ENCODE measurements at places on chromosomes 1 and 21. TPM values are rescaled to one million over a fixed set of nuclear protein-coding genes. Genes with fewer than 3 reads are reported as not detected.

Gene SUSD4
- 1.2 TPM for total RNA-seq

Gene KIF14
- total RNA-seq, result 17.8 TPM

Gene FCMR
- 37.3 TPM for total RNA-seq

Gene SLAMF7
- total RNA-seq, result 112 TPM

Gene FAM72C
- total RNA-seq, result 17.1 TPM

Gene LHX8
- not detected for total RNA-seq

Gene FABP3
- not detected for total RNA-seq

Gene OLFML2B
- total RNA-seq, result 0.14 TPM

Gene GRHL3
- not detected for total RNA-seq

Gene DPT
- not detected for total RNA-seq

Gene SPATA21
- not detected for total RNA-seq

Gene OR2M3
- not detected for total RNA-seq

Gene CASQ1
- total RNA-seq, result not detected

Gene ZNF695
- total RNA-seq, result 0.43 TPM

Gene CRNN
- not detected for total RNA-seq

Gene CD84
- total RNA-seq, result 14.9 TPM

Gene CRYAA
- total RNA-seq, result not detected

Gene ANKRD35
- 0.50 TPM for total RNA-seq

Gene AJAP1
- total RNA-seq, result not detected

Gene HES4
- total RNA-seq, result 3.2 TPM

Gene TAF5L
- total RNA-seq, result 21.6 TPM

Gene TMPRSS15
- not detected for total RNA-seq

Gene SPRR2A
- not detected for total RNA-seq
